ENCODE measurements at places on chromosomes 6 and 20.

DNA sequence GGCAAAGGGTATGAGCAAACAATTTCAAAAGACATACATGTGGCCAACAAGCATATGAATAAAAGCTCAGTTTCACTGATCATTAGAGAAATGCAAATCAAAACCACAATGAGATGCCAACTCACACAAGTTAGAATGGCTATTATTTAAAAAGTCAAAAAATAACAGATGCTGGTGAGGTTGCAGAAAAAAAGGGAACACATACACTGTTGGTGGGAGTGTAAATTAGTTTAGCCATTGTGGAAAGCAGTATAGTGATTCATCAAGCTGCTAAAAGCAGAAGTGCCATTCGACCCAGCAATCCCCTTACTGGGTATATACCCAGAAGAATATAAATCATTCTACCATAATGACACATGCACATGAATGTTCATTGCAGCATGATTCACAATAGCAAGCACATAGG lies 6.7 kb upstream of the KHDC1L start:
- DNase-seq, result no peak

DNA sequence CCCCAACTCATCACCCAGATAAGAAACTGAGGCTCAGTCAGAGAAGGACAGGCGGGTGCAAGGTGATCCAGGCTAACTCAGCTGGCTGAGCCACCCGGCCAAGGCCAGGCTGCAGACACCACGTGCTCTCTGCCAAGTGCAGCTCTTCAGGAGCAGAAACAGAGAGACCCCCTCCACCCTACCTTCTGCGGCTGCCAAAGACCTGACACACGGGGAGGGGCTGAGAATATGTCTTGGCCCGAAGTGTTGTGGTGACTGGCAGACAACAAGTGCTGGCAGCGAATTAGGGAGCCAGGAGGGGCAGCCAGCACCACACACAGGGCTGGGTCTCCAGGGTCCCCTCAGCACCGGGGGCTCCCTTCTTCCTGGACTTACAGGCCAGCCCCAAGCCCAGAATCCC lies 22.5 kb downstream of the PREX1 start:
- DNase-seq, result no peak

- peak; percentile 38 for DNase-seq
Measured at GRCh38 chr20:62953839-62954703, 1.6 kb downstream of the SLC17A9 start.

DNA sequence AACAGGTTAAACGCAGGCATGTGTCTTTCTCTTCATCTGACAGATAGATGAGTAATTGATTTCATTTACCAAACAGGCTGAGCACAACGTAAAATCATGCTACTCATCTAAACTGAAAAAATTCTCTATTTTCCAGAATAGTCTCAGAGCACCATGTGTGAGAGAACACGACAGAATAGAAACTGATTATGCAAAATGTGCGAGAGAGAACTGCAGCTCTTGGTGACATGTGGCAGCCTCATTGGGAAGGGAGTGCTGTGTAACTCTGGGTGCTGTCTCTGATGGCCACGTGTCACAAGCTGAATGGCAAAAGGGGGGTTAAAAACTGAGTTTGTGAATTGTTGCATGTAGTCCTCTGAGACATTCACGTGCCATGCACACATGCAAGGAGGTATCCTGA lies 143.7 kb upstream of the ATXN1 start:
- no peak for DNase-seq

- DNase-seq, result no peak
Measured at GRCh38 chr20:26347396-26347795, 650.7 kb upstream of the ZNF337 start.

- DNase-seq, result no peak
Measured at GRCh38 chr6:11207199-11207968, 25.1 kb downstream of the NEDD9 start.
